ENCODE measurements at places on chromosomes 4 and X.

DNA sequence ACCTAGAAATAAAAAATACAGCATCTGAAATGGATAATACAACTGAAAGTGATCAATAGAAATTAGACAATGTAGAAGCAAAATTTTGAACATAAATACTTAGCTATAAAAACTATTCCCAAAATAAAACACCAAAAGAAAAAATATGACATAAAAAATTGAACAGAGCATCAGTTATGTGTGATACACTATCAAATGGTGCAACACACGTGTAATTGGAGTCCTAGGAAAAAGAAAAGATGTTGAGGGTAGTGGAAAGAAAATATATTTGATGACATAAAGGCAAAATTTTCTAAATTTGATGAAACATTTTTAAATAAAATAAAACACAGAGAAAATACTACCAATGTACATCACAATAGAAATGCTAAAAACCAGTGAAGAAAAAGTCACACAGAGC lies 63.1 kb downstream of the NPY2R start:
- DNase-seq = no peak

DNA sequence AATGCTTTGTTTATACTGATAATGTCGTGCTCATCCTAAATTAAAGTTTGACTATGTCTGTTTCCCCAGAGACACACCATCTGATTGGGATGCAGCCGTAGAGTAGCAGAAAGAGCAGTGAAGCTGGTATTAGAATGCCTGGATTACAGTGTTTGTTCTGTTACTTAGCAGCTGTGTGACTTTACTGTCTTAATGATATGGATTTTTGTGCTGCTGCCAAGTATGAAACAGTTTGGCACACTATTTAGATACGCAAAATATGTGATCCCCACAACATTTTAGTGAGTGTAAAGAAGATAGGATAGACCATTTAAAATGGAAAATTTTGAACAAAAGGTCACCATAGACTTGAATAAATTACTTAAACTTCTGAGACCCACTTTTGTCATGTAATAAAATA lies 1.2 kb upstream of the CHIC1 start:
- no peak for DNase-seq

GRCh38 chr4:29151584-29151983 lies 1568.6 kb upstream of the PCDH7 start:
- DNase-seq = no peak

DNA sequence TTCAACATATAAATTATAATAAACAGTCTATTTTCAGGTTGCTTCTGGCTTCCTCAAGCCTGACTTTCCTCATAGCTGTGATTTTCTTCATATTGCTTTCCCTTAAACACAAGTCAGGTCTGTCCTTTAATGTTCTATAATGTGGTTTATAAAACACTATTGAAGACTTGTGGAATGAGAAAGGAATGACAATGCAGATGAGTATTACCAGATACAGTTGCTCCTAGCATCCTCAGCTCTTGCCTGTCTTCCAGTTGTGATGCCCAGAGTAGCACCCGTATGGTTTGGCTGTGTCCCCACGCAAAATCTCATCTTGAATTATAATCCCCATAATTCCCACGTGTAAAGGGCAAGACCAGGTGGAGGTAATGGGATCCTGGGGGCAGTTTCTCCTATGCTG lies 265.7 kb upstream of the BOD1L1 start:
- no peak for DNase-seq

- no peak for DNase-seq
Measured at GRCh38 chr4:172740434-172740833, 428.2 kb upstream of the GALNT7 start.

DNA sequence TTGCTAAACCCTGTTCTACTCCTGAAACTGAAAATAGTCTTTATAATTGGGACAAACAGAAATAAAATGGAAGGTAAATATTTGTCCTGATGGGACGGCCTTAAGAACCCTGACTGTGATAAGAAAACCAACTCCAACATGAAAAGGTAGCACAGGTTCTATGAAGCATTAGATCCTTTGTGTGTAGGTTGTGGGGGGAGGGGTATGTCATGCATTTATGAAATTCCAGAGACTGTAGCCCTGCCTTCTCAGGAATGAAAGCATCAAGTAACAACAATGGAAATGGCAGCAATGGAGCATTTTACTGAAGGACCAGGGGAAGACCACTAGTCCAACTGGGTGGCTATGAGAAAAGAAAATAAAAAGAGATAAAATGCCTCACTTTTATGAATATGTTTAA lies 23.9 kb downstream of the CXXC4 start:
- no peak for DNase-seq

- no peak for DNase-seq
Measured at GRCh38 chr4:124907881-124908280, 195.3 kb upstream of the ANKRD50 start.

- DNase-seq = no peak
Measured at GRCh38 chrX:45472968-45473367, 272.3 kb upstream of the DIPK2B start.

DNA sequence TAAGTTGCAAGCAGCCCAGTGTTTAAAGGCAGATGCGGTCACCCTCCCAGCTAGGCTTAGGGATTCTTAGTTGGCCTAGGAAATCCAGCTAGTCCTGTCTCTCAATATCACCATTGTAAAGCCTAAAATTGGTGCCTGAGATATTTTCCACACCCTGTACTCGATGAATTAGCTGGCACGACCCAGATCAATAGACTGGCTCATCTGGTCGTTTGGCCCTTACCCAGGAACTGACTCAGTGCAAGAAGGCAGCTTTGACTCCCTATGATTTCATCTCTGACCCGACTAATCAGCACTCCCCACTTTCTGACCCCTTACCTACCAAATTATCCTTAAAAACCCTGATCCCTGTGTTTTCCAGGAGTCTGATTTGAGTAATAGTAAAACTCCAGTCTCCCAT lies 384.9 kb upstream of the SLC7A11 start:
- DNase-seq = no peak

- no peak for DNase-seq
Measured at GRCh38 chr4:78131403-78131802, 74.3 kb downstream of the FRAS1 start.

- no peak for DNase-seq
Measured at GRCh38 chrX:107632346-107632745, 4.0 kb downstream of the PRPS1 start.

DNA sequence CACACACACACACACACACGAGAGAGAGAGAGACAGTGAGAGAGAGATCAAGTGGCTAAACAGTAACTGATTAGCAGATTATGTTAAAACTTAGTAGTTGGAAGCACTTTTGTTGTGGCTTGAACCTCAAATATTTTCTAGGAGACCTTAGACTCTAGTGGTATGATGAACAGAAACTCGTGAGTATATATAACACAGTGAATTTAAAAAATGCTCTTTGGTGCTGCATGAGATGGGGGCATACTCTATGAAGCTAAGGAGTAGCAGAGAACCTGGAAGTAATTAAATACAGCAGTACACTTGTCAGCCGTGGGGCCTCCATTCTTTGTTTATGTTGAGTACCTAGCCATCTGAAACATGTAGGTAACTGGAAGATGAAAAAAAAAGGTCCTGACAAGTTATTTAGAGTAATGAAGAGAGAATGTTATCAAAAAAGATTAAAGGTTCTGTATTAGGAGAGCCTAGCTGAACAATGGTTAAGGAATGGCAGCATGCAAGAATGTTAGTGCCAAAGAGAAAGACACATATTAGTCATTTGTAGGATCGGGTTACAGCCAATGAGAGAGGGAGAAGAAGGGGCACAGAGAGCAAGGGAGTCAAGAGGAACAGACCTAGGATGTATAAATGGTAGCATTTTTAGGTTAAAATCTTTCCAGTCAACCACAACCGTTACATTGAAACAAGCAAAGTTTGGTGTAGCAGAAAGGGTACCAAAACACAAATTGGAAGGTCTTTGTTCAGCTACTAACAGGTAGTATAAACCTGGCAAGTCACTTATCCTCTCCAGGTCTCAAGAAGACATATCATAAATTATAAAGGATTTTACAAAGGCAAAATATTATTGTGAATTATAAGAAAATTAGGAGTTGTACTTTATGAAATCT lies 316.7 kb upstream of the DIPK2B start:
- no peak for DNase-seq

- DNase-seq = no peak
Measured at GRCh38 chr4:185101354-185101890, 41.6 kb upstream of the SLC25A4 start.

DNA sequence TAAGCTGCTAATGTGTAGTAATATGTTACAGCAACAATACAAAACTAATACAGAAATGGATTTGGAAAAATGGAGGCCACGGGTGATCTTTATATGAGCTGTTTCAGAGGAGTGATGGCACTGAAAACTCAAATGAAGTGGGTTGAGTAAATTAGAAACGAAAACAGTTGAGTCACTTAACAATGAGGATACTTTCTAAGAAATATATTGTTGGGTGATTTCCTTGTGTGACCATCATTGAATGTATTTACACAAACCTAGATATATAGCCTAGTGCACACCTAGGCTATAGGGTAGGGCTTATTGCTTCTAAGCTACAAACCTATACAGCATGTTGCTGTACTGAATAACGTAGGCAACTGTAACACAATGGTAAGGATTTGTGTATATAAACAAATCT lies 30.5 kb upstream of the DHX15 start:
- no peak for DNase-seq

DNA sequence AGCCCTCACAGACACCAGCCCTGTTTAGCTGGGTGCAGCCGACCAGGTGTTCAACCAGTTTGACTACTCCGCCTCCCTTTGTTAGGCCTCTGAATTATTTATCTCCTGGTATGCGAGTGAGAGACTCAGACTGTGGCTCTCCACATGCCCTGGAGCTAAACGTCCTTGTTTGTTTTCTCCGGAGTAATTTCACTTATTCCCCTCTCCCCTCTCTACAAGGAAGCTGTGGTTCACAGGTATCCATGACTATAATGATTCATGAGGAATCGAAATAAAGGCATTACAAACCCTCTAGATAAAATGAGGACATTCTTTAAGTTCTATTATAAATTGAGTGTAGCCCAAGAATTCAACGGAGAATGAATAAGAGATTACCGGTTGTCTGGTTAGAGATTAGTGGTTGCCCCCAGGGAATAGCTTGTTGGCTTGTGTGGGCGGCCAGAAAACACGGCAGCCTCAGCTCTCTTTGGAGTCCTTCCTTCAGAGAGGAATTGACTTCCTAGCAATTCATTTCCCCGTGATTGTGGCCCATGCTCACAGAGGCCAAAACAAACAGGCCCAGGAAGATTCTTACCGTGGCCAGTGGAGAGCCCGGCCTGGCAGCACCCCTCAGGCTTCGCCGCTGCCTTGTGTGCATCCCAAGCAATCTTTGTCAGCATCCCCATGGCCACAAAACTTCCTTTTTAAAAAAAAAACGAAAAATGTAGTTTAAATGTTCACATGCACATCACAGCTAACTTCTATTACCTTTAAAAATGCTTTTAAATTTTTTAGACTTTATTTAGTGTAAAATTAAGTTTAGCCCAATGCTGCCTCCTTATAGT lies 60.2 kb upstream of the CBR4 start:
- DNase-seq = no peak

DNA sequence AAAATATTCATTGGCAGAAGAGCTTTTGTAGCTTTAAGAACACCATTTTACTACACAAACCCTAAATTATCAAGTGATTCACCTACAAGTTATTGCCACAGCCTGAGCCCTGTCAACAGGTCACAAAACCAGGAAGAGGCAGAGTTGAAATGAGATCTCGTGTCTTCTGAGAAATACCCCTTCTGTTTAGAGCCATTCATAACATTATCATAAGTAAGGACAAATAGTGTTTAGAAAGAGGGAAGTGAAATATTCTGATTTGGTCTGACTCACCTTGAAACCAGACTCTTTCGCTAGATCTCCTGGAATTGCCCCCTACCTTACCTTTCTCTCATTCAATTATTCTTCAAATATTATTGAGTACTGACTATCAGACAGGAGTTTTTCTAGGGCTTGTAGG lies 5.9 kb downstream of the ETDB start:
- DNase-seq = no peak

DNA sequence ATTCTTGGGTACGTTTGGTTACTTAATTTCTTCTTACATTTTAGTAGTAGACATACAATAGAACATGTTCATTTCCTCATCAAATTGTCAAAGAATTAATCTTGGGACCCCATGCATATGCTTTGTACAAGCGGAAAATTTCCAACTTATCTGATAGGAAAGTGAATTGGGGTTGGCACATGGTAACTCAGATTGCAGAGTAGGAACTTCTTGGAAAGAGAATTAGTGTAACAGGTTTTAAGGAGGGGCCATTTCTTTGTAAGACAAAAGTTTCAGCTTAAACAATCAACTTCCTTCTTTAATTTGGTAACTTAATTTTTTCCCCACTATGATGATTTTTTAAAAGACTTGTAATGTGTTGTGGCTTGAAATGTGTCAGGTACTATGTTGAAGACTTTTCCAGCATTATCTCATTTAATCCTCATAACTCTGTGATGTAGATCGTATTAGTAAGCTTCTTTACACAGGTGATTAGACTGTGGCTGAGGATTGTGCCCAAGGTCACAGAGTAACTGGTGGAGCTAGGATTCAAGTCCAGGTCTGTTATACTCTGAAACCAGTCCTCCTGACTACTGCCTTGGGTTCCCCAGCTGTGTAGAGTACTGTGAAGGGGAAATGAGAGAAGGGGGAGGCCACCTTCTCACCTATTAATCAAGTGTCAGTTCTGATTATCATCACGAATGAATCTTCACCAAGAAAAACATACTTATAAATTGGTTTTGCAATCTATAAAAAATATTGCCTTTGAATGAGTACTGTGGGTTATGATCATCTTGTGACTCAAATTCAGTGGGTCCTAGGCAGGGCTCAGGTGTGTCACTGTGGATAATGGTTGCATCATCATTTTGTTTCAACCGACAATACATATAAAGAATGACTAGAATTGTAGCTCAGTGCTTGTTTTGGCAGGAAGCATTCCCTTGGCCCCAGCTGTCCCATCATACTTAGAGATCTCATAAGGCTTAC lies 4.3 kb downstream of the GK start:
- no peak for DNase-seq

- DNase-seq = no peak
Measured at GRCh38 chr4:33052241-33052640, 2332.1 kb downstream of the PCDH7 start.

DNA sequence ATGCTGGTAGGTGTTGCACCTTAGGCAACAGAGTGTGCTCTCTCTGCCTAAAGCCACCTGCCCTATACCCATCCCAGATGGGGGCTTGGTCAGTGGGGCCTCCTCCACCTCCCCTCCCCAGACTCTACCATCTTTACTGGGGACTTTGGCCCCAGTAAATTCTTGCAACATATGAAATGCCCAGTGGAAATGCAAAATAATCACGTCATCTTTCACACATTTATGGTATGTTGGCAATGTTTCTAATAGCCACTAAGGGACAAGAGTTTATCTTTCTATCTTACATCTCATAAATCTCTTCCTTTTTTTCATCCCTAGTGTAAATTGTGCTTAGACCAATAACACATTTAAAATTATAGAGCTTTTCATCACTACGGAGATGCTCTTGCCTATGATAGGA lies 103.0 kb upstream of the MAML3 start:
- DNase-seq = no peak

GRCh38 chrX:65837875-65838549 lies 170.6 kb downstream of the MSN start:
- no peak for DNase-seq

GRCh38 chr4:120399826-120400225 lies 333.2 kb upstream of the MAD2L1 start:
- DNase-seq = no peak

- DNase-seq = no peak
Measured at GRCh38 chr4:61605984-61606383, 405.9 kb downstream of the ADGRL3 start.

GRCh38 chrX:68694435-68695205 lies 47.2 kb downstream of the STARD8 start:
- no peak for DNase-seq

GRCh38 chr4:23476515-23477090 lies 413.2 kb downstream of the PPARGC1A start:
- no peak for DNase-seq

GRCh38 chr4:140790765-140791164 lies 34.6 kb upstream of the TBC1D9 start:
- no peak for DNase-seq

All from activated naive CD8-positive, alpha-beta T cell treated with anti-CD3 and anti-CD28 coated beads, Interleukin-2, amount 50 U/mL, for 16 hours (primary cell).